ENCODE measurements at places on chromosomes 12 and 14.

- no peak for DNase-seq
Measured at GRCh38 chr12:6215120-6215807, 15.1 kb downstream of the CD9 start.

DNA sequence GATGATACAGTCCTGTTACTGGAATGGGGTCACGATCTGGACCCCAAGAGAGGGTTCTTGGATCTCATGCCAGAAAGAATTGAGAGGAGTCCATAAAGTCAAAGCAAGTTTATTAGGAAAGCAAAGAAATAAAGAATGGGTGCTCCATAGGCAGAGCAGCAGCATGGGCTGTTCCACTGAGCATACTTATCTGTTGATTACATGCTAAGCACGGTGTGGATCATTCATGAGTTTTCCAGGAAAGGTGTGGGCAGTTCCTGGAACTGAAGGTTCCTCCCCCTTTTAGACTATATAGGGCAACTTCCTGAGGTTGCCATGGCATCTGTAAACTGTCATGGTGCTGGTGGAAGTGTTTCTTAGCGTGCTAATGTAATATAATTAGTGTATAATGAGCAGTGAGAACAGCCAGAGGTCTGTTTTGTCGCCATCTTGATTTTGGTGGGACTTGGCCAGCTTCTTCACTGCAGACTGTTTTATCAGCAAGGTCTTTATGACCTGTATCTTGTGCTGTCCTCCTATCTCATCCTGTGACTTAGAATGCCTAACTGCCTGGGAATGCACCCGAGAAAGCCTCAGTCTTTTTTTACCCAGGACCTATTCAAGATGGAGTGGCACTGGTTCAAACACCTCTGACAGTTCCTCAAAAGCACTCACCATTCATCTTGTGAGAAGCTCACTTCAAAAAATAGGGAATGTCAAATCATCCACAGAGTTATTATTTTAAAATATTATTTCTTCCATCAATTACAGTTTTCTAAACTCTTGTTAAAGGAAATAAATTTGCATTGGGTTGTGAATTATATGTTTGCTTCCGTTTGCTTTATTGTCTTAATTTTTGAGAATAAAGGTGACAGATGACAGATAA lies 1358.8 kb upstream of the TMEM132C start:
- DNase-seq = no peak

- no peak for DNase-seq
Measured at GRCh38 chr12:10319388-10319787, 11.7 kb downstream of the KLRD1 start.

- no peak for DNase-seq
Measured at GRCh38 chr12:19967431-19967830, 400.9 kb upstream of the PDE3A start.

DNA sequence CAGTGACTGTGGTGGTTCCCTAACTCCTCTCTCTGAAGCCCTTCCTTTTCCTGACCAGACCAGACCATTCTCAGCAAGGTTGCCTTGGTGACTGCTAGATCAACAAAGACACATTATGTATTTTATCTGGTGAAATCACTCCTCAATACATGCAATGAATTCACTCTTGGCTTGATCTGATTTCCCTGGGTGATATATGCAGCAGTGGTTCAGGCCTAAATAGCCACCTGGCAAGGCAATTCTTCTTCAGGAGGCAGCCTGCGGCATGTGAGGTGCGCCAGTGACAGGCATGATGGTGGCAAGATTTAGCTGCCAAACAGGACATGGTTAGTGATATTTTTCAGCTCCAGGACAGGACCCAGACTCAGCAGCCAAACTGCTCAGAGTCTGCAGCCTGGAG lies 350.3 kb upstream of the CCDC196 start:
- DNase-seq = no peak

- DNase-seq = no peak
Measured at GRCh38 chr14:46197856-46198255, 453.7 kb downstream of the RPL10L start.

DNA sequence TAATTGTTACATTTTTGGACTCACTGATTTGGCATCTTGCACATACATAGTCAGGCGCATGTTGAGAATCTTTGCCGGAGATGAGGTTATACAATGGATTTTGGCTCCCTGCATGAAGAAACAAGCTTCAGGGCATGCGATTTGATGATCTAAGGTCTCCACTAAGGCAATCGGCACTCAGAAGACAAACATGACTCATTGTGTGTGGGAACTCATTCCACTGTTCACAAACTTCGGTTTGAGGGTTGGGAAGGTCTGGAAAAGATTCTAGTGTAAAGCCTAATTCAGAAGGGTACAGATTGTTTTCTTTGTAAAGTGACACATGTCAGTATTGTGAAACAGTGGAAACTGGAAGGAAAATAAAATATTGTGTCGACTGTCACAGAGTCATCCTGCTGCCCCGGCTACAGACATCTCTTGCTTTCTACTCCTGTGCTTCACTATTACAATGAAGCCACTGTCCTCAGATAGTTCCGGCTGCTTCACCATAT lies 192.6 kb upstream of the HMGA2 start:
- DNase-seq = no peak

DNA sequence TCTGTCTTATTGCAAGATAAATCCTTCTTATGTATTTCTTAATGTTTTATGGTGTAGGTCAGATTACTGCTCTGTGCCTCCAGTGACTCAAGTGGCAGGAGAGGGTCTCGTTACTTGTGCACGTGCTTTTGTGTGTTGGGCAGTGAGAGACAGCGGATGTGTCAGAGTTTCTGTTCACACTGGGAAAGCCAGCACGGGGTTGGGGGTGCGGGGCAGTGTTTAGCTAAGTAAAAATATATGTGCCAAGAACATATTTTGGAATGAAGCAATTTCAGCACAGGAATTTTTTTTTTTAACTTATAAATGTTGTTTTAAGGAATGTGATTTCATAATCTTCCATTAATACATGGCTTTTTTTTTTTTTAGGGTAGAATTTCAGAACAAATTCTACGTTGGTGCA lies 4.5 kb upstream of the DNAH10 start:
- no peak for DNase-seq

Data from activated T-cell treated with anti-CD3 and anti-CD28 coated beads, Interleukin-2, amount 50 U/mL, for 24 hours (primary cell).